ENCODE measurements at places on chromosomes 12 and 14.
A peak's percentile ranks its signal among the peaks of the same experiment; 100 is the strongest.

- no peak for DNase-seq
Measured at GRCh38 chr12:129827866-129828384, 75.9 kb downstream of the TMEM132D start.

DNA sequence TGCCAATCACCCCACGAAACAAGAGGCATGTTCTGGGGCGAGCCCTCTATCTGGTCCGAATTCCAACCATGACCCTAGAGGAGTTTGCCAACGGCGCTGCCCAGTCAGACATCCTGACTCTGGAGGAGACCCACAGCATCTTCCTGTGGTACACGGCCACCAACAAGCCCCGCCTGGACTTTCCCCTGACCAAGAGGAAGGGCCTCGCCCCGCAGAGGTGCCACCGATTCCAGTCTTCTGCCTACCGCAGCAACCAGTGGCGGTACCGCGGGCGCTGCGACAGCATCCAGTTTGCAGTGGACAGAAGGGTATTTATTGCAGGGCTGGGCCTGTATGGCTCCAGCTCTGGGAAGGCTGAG, 1.7 kb downstream of the BTBD6 start:
- DNase-seq = no peak

DNA sequence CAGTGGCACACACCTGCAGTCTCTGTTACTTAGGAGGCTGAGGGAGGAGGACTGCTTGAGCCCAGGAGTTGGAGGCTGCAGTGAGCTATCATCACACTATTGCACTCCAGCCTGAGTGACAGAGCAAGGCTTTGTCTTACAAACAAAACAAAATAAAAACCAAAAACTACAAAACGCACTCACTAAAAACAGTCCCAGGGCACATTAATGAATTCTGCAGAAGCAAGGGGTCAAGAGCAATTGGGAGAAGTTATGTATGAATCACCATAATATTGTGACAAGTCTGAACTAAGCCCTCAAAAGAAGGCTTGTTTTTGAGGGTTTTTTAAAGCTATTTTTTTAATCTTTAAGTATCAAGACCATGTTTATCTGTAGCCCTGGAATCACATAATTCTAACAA, 201.1 kb downstream of the MED13L start:
- DNase-seq = no peak

- DNase-seq = no peak
Measured at GRCh38 chr14:94921456-94921855, 151.5 kb upstream of the GSC start.

- no peak for DNase-seq
Measured at GRCh38 chr14:32722631-32723183, 216.0 kb upstream of the NPAS3 start.

DNA sequence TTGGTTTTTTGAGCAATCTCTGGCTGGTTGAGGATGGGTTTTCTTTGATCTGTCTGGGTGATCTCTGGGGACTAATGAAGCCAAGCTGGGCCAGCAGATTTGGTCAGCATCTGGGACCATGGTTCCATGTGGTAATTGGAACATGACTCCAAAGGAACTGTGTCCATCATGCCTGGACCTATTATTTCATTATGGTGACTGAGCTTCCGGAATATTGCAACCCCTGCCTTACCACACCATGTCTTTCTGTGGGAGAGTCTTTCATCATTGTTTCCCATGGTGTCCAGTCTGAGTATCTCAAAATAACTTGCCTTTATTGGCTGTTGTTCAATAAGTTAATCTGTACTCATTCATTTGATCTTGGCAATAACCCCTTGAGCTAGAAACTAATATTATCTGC, 624.9 kb upstream of the TBX3 start:
- DNase-seq = no peak

DNA sequence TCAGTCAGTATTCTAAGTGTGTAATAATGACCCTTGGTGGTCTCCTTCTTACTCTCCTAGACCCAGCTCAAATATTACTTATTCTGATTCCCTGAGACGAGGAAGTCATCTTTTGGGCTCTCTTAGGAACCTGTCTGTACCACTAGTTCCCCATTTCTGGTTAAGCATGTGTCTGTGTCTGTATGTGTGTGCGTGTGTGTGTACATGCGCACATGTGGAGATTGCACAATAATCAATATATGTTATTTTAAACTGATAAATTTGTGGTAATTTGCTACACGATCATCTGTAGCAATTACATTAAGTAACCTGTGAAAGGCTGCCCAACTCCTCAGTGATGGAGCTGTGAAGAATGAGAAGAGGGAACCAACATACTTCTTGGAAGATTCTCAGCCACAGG, 132.2 kb downstream of the ASCL4 start:
- peak; percentile 67 for DNase-seq

DNA sequence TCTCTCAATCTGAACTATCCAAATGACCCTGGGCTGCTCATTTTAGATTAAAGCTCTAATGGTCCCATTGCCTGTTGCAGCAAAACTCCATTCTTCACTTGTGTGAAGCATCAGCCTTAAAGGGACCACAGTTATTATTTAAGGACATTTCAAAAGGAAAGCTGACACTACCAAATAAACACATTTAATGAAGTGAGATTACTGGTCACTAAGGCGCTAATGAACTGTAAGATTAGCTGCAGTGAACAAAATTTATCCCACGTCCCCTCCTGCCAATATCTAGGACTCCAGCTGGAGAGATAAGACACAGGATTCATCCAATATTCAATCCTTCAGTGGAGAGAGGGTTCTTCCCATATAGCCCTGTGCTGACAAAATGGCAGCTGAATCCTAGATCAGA, 1029.2 kb upstream of the SEL1L start:
- no peak for DNase-seq

- no peak for DNase-seq
Measured at GRCh38 chr14:66404051-66404545, 82.1 kb upstream of the CCDC196 start.

- DNase-seq = no peak
Measured at GRCh38 chr12:92562063-92562734, 140.6 kb upstream of the PLEKHG7 start.

DNA sequence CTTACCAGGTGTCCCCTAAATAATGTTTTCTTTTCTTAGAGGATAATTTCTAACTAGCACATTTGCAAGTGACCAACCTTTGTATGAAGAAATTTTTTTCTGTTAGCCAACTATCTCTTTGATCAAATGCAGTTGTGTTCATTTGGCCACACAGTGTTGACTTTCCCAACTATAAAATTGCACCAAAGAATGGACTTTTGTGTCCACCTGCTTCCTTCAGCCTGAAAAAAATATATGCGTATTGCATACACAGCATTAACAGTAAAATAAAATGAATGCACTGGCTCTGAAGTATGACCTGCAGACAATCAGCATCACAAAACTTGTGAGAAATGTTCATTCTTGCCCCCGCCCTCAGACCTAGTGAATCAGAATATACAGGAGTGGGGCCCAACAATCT, 342.0 kb downstream of the SEC23A start:
- DNase-seq = no peak

DNA sequence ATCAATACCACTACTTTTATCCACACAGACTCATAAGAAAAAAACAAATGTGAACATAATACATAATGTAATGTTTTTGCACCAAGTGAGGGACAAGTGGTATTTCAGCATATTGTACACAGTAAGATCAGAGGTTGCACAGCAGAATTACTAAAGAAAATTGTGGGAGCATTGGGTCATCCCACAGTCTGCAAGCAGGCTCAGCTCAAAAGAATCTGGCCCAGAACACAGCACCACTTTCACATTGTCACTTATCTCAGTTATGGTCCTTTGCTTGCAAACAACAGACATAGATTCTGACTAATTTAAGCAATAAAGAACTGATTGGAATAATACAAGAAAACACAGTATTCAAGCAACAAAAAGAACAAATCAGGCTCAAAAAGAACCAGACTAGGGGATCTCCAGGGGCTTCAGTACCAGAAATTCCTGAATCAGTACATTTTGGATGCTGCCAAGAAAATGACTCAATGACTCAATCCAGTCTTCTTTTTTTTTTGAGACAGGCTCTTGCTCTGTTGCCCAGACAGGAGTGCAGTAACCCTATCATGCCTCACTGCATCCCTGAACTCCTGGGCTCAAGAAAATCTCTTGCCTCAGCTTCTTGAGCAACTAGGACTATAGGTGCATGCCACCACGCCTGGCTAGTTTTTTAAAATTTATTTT, 42.9 kb upstream of the EEA1 start:
- no peak for DNase-seq

DNA sequence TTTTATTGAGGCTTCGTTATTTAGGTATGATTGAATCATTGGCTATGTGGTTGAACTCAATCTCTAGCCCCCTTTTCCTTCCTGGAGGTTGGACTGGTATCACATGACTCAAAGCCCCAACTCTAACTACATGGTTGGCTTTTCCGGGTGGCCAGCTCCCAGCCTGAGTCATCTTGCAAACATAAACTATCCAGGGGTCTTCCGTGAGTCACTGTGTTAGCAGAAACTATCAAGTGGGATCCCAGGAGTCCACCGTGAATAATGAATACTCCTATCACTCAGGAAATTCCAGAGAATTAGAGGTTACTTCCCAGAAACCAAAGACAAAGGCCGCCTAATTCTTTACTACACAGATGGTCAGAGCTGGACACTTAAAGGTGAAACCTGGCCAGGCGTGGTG, 19.7 kb upstream of the PLEKHD1 start:
- no peak for DNase-seq

GRCh38 chr12:53737093-53737808, 10.0 kb upstream of the CALCOCO1 start:
- DNase-seq = no peak

GRCh38 chr12:113334786-113335539, at the start of gene SLC8B1:
SLC8B1 (minus strand) TSS chr12:113335109; CDS start chr12:113332878, 2,231 bp downstream.
- peak; percentile 61 for DNase-seq

- DNase-seq = no peak
Measured at GRCh38 chr14:24238123-24238522, 4.3 kb downstream of the TINF2 start.

DNA sequence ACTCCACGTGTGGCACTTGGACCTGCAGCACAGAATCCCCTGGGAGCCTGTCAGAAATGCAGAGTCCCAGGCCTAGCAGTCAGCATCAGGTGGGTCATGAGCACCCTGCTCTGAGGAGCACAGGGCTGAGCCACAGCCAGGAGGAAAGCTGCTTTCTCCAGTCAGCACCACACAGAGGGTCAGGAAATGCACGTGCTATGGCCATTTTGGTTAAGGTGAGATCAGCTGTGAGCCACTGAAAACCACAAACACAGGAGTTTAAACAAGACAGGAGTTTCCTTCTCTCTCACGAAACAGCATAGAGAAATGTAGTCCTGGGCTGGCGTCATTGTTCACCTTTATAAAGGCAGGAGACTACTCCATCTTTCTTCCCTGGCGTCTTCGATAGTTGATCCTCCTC, 204.5 kb upstream of the SFSWAP start:
- DNase-seq = no peak

DNA sequence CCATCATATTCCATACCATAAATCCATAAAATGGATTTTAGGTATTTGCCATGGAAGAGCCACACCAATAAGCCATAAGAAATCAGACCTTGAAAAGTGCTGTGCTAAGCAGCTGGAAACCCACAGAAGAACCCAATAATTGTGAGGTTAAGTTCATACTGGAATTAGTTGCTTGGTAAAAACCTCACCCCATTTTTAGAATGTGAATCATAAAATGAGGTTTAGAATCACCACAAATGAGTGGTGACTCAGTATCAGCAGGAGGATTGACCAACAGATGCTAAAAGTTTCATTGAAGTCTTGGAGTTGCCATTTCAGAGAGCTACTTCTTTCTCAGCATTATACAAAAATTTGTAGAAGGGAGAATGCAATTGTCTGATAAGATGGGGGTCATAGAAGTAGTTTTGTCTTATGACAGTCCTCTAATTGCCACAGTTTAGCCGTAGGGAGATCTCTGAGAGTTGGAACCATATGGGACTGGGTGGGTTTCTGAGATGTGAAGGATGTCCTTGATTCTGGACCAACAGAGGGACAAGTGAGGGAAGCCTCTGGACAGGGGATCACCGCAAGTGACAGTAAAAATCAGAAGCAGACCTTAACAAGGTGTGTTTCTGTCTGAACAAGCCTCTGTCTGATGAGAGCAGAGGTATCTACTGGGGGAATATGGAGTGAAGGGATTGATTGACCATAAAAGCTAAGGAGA, 1.4 kb upstream of the STON2 start:
- peak; percentile 97 for DNase-seq

- DNase-seq = no peak
Measured at GRCh38 chr12:75585330-75585729, 73.9 kb upstream of the KRR1 start.

DNA sequence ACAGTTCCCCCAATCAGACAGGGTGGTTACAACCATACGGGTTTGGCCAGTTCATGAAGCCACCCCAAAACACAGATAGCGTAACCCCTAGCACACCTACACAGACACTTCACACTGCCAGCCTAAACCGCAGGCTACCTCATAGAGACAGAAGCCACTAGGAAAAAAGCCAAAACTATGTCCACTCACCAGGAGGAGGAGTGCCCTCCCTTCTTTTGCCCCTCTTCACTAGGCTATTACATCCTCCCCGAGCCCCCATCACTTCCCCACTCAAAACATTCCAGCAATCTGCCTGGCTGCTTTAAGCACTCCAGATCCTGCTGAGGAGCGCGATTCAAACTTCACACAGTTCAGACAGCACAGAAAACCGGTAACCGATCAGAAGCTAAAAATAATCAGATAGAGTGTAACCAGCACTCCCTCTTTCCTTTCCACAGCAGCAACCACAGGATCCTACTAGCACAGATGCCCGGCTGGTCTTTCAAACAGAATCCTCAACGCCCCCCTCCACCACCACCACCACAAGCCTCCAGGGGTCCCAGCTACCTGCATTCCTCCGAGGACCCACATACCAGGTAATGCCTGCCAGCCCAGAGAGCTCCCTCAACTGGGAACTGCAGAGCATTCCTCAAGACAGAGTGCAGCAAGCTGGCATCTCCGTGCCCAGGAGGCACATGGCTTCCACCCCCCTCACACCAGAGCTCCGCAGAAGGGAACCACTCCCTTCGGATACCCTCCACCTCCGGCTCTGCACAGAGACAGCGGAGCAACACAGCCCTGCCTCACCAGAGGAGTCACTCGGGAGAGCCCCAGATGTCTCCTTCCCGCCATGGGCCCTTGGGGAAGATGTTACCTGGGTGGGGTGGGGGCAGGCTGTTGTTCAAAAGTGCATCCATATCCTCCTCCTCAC, 1.5 kb downstream of the CHD4 start:
- no peak for DNase-seq

GRCh38 chr14:100396266-100396795, 73.2 kb downstream of the SLC25A47 start:
- no peak for DNase-seq

GRCh38 chr12:51891843-51892242, 3.9 kb downstream of the ANKRD33 start:
- peak; percentile 27 for DNase-seq

DNA sequence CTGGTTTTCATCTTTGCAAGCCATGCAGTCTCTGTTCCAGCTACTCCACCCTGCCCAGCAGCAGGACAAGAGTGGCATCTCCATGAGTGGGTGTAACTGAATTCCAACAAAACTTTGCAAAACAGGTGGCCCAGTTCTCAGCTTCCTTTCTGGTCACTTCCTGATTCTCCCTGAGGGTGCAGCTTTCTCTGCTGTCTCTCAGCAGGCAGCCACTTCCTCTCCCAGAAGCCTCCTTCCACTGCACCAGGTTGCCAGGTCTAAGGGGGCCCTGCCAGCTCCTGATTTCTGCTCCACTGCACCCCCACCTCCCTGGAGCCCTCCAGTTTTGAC, 341.0 kb upstream of the FKBP4 start:
- DNase-seq = peak; percentile 54

- no peak for DNase-seq
Measured at GRCh38 chr14:102764220-102764671, 13.0 kb upstream of the TRAF3 start.

Data from MV-4-11 (cell line).